ENCODE measurements at places on chromosomes 7 and 10.

- no peak for DNase-seq
Measured at GRCh38 chr7:13724977-13725566, 264.4 kb downstream of the ETV1 start.

GRCh38 chr7:121872831-121873288 lies at the start of gene PTPRZ1:
Gene PTPRZ1 (plus strand): TSS chr7:121873161. CDS start chr7:121873500, 339 bp downstream.
- no peak for DNase-seq

DNA sequence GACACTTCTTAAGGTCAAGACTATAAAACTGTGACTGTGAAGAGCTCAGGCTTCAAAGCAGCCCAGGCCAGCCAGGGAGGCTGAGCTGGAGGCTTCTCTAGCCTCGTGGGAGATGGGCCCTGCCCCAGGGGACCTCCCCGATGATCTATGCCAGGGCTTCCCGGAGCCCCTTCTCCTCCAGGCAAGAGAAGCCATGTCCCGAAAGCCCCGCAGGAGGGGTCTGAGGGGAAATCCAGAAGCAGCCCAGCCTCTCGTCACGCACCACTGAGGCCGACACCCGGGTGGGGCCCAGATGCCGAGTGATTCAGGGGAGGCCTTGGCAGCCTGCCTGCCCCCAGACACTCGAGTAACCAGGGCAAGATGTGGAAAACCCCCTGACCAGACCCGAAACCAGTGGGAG lies 63.7 kb downstream of the PROSER2 start:
- no peak for DNase-seq

DNA sequence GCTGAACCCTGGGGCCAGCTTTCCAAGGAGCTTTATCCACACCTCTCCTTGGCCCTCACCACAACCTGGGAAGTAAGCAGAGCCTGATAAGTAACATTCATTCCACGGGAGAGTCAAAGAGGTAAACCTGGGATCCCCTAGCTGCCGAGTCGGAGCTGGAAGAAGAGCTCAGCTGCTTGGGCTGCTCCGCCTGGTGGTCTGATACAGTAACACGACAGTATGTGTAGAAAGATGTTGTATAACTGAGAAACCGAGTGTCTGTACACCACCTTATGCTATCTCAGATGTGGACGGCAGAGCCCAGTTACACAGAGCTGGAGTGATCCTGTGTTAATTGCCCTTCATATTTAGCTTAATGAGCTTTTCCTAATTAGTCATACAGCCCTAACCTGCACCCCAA lies 151.3 kb upstream of the KMT2E start:
- DNase-seq: no peak

GRCh38 chr10:104329735-104330134 lies 8.5 kb downstream of the ITPRIP start:
- DNase-seq: no peak

- DNase-seq: no peak
Measured at GRCh38 chr7:115631782-115632181, 398.8 kb downstream of the TFEC start.

DNA sequence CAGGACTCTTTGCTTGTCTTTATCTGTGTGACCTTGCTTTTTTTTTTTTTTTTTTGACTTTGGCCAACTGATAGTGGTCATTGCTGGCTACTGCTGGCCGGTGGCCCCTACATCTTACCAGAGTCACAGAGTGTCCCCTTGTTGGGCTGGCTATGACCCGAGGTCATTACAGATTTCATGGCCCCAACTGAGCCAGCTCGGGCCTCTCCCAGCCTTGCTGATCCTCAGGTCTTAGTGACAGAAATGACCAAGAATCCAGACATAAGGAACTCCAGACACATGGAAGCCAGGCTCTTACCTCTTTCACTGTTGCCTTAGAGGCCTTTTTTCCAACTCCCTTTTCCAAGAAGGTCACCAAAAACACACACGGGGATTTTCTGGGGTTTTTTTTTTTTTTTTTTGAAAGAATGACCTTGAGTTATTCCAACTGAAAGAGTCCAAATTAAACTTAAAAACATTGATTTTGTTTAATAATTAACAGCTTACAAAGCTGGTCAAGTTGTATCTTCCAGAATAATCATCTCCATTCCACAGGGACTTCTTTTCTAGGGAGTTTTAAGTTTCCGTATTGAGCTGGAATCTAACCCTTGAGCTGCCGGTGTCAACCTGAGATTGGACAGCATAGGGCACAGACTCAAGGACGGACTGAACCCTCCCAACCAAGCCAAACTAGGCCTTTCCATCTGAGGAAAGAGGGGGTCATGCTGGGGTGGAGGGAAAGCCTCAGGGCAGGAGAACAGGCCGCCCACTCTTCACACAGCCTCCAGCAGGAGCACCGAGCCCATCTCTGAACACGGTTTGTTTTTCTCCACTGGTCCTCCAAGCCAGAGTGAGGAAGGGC lies 43.8 kb downstream of the PIK3AP1 start:
- no peak for DNase-seq

- no peak for DNase-seq
Measured at GRCh38 chr10:30383356-30383755, 34.3 kb upstream of the MTPAP start.

- no peak for DNase-seq
Measured at GRCh38 chr7:154869436-154869835, 133.5 kb downstream of the PAXIP1 start.

Data from NCI-H524 treated with DMSO at 0.1 percent for 48 hours (cell line).